NK-92 treated with Interleukin-12 subunit alpha and Interleukin-12 subunit beta, amount 100 ng/mL, for 24 hours (cell line): ENCODE measurements at places on chromosomes 1 and 21.

DNA sequence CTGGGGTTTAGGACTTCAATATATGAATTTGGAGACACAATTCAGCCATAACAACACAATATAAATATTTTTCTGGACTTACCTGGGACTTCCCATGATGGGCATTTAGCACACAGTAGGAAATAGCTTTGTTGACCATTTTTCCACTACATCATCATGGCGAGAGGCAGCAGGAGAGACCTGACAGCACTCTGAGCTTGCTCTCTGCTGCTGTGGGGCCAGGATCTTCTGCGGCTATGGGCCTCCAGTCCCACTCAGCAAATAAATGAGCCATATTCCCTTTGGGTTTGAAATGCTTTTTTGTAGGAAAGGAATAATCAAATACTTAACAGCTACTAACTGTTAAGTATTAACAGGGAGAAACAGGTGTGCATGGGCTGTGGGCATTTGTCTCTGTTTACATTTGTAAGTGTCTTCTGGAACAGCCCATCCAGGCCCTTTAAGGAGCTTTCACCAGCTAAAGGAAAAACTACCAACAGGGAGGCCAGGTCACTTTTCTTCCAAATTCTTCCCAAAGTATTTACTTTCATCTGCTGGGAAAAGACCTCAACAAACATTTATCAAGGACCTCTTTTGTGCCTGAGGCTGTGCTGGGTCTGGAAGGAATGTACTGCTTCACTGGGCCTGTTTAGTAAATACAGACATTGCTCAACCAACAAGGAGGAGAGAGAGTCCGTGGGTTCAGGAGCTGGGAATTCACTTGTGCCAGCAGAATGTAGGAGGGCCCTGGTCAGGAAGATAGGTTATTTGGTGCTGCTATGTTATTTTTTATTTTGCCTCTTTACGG, 133.2 kb downstream of the LRIG2 start:
- DNase-seq: no peak

GRCh38 chr1:229047840-229048620, 222.9 kb upstream of the RAB4A start:
- DNase-seq: no peak

GRCh38 chr1:78760858-78761257, 111.2 kb downstream of the IFI44 start:
- DNase-seq: no peak

DNA sequence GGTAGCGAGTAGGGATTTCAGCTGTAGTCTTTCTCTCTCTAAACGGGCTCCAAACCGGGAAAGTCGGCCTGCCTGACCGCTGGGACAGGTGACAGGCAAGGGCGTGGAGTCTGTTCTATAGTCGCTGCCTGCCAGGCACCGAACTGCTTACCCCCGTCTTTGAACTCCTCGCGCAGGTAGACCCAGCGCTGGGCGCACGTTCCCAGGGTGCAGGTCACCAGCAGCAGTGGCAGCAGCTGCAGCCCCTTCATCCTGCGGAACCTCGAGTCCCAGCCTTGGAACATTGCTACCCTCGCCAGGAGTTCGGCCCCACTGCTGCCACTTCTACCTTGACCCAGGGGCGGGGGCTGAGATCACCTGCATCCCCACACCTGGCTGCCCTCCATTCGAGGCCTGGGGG, 22.2 kb upstream of the OSBPL9 start:
- no peak for DNase-seq

DNA sequence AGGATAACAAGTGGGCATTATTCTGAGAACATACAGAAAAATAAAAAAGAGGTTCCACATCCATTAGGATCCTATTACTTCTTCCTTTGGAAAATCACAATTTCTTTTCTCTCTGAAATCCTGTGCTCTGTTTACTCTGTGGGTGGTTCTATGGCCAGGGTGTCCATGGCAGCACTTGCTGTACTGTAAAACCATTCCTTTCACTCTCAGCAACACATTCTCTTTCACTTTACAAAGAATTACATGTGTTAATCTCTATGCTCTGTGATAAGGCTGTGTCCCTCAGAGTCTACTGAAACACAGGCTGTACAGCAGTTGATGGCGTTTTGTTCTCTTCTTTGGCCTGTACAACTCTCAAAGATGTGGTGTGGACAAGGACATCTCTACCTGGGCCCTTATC, 524.1 kb downstream of the PTBP2 start:
- no peak for DNase-seq

DNA sequence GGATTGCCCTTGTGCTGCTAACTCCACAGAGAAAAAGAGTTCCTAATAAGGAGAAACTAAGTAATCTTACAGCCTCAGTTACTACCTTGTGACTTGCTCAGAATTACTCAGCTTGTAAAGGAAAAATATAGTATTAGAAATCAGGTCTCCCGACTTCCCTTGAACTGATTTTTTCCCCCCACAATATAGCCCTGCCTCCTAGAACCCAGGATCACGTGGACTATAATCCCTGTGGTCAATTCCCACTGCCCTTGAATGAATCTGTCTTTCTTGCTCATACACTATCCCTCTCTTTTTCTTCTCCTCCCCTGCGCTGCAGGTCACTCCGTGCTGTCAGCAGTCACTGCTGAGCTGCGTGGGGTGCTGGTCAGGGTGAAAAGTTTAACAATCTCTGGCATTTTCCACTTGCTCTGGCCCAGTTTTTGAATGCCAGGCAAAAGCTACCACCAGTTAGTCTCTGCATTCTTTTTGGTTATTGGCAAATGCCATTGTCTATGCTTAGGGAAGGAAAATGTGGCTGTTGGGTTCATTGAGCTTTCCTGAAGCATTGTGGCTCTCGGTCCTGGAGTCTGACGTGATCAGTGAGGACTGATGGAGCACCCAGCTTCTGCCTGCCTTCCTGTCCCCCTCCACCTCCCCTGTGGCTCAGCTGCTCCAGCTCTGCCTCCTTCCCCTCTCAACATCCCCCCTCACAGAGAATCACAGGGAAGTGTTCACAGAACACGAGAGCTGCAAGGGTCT, 1.9 kb upstream of the MYOC start:
- DNase-seq: no peak

- DNase-seq: no peak
Measured at GRCh38 chr1:220371324-220371723, 99.1 kb upstream of the RAB3GAP2 start.

DNA sequence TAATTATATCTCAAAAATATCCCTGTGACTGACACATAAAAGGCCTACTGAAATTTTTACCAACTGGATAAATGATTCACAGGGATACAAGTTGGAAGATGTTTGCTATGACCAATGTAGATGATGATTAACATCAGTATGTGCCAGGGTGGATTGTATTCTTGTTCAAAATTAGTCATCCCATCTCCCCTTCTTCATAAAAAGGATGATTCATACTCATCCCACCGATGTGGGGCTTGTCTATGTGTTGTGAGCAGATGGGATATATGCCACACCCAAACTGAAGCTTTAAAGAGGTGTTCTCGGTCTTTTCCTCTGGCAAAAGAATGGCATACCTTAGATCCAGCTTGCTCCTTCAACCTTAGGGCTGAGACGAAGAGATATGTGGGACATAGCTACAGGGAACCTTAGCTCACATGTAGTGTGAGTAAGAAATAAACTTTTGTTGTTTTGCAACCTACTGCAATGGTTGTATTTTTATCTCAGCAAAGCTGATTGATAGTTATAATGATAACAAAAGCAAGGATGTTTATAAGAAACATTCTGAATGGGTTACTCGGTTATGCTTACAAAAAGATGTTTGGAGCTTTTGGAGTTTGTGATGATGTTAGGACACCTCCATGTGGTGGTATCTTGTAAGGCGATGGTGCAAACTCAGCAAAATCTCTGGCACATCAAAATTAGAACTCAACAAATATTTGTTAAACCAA, 29.4 kb downstream of the SPATA17 start:
- DNase-seq: no peak

DNA sequence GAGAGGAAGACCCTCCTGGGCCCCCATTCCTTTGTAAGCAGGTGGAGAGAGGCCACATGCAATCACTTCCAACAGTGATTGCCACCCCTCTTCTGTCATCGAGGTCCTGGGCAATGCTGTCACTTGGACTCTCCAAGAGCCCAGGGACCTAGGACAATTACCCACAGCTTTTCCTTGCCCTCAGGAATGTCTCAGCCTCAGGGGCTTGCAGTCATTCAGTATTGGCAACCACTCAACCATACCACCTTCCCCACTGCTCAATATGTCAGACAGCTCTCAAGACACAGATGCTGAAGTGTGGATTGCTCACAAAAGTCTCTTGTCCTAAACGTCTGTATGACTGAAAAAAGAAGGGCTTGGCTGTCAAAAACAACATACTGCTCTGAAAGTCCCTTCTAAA, 87.8 kb downstream of the PTPN14 start:
- no peak for DNase-seq

DNA sequence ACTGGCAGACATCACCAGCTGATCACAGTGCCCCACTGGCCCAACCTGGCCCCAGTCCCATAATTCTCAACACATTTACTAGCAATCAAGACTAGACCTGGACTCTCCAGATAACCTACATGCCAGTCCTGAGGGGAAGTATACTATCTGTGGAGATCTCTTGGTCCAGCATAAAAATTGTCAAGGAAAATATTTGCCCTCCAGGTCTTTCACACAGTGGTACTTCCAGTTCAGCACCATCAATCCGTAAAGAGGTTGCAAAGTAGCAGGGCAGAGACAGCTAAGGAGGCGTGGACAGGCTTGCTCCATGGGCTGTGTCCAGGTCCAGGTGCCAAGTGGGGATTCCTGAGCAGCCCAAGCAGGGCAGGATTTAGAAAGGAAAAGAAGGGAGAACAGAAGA, 143.6 kb upstream of the BACE2 start:
- no peak for DNase-seq

GRCh38 chr1:41504114-41505035, 19.9 kb upstream of the EDN2 start:
- no peak for DNase-seq

- no peak for DNase-seq
Measured at GRCh38 chr1:9596415-9597123, 7.9 kb downstream of the TMEM201 start.

DNA sequence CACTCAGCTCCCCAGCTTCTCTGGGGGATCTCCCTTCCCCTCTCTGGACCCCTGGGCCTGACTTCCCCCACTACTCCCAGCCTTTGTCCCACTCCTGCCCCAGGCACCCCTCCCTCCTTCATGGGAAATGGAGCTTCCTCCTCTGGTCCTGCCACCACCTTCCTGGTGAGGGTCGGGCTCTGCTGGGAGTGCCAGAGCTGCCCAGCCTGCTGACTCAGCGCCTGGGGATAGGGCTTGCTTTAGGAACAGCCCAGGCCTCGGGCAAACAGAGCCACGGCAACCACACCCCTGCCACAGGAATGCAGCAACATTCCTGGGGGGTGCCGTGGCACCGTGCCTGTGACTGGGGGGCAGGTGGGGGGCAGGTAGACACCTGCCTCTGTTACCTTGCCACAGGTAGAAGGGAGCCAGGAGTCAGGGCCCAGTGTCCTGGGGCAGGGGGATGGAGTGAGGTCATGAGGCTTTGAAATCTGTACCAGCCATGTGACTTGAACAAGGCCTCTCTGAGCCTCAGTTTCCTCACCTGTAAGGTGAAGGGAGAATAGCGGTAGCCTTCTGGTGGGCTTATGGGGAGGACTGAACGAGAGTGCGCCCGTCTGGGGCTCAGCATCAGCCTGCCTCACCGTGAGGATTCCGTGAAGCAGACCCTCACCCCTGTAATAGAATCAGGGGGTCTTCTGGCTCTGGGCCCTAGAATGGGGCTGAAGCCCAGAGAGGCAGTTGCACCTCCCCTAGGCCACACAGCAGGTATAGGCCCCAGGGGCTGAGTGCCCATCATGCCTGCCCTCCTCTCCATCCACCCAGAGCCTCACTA, 17.8 kb upstream of the EPHA2 start:
- no peak for DNase-seq

GRCh38 chr1:175208773-175209492, 16.4 kb upstream of the KIAA0040 start:
- peak; percentile 14 for DNase-seq

- no peak for DNase-seq
Measured at GRCh38 chr1:222785529-222785928, 29.3 kb upstream of the DISP1 start.

GRCh38 chr1:212641956-212642355, 33.4 kb downstream of the ATF3 start:
- no peak for DNase-seq

- DNase-seq: no peak
Measured at GRCh38 chr1:210254298-210254697, 21.7 kb downstream of the SERTAD4 start.

DNA sequence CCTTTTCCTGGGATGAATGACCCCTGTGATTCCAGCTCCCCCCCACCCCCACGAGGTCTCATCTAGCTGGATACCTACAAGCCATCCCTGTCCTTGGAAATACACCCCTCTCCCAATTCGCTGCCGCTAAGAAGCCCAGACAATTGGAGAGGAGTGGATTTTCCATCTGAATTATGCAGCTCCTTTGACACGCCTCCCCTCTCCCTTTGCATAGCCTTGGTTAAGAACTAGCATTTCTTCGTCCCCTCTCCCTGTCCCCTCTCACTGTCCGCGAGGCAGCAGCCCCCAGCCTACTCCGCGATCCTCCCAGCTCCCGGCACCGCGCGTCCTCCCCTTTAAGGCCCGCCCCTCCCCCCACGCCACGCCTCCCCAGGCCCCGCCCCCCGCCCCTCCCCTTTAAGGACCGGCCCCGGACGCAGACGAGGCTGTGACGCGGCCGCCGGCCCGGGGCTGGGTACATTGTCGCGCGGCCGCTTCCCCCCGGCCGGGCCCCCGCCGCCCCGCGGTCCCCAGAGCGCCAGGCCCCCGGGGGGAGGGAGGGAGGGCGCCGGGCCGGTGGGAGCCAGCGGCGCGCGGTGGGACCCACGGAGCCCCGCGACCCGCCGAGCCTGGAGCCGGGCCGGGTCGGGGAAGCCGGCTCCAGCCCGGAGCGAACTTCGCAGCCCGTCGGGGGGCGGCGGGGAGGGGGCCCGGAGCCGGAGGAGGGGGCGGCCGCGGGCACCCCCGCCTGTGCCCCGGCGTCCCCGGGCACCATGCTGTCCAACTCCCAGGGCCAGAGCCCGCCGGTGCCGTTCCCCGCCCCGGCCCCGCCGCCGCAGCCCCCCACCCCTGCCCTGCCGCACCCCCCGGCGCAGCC, at the start of gene MAPKAPK2:
Gene MAPKAPK2 (plus strand): TSS at position 428 of the 856 bp plus-strand sequence. CDS start 325 bp downstream, at position 753.
- DNase-seq: peak; percentile 73

DNA sequence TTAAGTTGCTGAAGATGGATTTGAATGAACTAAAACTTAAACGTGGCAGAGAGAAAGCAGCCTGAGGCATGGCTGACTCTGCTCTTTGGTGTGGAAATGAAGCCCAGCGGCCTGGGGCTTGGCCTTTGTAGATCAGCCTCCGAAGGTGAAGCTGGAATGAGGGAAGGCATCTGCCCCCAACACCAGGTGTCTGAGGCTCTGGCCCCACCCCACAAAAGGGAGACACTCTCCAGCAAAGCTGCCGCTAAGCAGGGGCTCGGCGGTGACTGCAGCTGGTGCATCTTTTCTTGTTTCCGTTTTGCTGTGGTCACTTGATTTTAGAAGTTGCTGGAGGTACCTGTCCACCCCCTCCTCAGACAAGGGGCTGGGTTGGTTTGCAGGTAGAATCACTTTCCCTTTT, 38.2 kb upstream of the NID1 start:
- no peak for DNase-seq

GRCh38 chr21:20882462-20883407, 115.5 kb upstream of the NCAM2 start:
- no peak for DNase-seq

GRCh38 chr1:159187647-159188374, 16.4 kb downstream of the CADM3 start:
- no peak for DNase-seq
